Vagina (tissue), 2 donors: ENCODE measurements at places on chromosomes 13 and 19.

DNA sequence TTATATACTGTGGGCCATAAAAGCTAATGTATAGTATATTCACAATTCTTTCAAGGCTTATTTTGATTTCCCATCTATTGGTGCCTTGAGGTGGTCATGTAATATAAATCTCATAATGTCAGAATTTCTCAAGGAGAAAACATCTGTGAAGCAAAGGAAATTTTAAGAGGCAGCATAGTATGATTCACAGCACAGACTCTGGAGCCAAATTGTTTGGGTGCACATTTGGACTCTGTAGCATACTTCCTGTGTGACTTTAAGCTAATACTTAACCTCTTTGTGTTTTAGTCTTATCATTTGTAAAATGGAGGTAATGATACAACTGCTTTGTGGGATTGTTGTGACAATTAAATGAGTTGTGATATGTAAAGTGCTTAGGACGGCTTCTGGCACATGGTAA is 67.6 kb downstream of the PIBF1 start:
- no peak for DNase-seq

DNA sequence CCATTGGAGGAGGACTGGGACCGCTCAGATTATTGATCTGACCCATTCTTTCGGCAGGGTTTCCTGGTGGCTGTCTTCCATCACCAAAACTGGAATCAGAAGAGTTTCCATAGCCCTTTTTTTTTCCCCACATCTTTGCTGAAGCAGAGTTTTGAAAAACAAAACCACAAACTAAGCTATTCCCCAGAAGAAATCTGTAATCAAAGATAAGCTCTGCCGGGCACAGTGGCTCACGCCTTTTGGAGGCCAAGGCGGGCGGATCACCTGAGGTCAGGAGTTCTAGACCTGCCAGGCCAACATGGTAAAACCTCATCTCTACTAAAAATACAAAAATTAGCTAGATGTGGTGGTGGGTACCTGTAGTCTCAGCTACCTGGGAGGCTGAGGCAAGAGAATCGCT is 4.2 kb upstream of the ICAM1 start:
- DNase-seq, result no peak

GRCh38 chr19:56705939-56706338 is 34.4 kb upstream of the ZNF835 start:
- no peak for DNase-seq

DNA sequence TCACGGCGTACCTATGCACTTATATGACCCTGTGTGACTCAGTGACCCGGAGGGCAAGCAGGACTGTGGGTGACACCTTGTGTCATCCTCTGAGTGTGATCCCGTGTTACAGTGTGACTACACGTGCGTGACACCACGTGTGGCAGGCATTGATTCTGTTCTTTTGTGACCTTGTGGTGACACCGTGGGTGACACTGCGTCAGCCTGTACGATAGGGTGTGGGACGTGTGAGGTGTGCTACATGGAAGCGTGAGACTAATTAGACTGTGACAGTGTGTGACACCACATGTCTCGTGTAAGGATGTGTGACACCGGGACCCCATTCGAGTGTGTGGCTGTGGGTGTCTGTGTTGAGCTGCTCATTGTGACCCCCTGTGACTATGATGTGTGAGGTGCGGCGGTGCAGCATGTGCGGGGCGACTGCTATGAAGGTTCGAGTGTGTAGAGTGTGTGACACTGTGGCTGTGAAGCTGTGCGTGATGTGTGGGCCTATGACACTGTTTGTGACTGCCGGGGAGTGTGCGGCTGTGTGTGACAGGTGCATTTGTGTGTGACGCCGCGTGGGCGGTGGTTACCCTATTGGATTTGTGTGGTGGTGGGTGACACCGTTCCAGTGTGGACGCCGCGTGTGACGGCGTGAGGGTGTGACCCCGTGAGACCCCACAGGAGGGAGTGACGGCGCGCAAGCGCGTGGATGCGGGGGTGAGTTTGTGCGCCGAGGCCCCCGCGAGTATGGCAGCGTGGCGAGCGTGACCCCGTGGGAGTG is 399 bp upstream of the SPTBN4 start:
- no peak for DNase-seq

DNA sequence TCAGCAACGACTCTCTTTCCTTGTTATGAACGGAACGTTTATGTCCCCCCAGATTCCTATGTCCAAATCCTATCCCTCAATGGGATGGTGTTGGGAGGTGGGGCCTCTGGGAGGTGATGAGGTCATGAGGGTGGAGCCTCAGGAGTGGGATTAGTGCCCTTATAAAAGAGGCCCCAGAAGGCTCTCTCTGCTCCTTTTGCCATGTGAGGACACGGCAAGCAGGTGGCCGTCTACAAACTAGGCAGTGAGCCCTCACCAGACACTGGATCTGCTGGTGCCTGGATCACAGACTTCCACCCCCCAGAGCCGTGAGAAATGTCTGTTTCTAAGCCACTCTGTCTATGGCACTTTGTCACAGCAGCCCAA is 53.2 kb downstream of the EPS15L1 start:
- DNase-seq, result no peak

DNA sequence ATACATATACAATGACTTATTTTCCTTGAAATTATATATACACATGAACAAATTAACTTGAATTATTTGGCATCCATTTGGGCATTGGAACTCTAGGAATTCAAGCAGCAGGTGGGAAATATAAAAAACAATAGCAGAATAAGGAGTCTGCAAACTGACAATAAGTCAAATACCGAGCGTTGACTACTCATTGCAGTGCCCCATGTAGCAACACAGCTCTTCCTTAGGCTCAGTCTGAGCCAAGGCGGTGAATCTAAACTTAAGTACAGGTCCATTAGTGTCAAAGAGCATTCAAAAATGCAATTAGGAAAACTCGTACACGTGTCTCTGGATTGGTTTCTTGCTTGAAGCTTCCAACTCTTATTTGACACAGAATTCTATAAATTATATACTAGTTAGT is 462.5 kb upstream of the KLF12 start:
- no peak for DNase-seq

GRCh38 chr19:49331616-49332055 is 3.6 kb upstream of the CD37 start:
- peak; percentile 49 for DNase-seq

DNA sequence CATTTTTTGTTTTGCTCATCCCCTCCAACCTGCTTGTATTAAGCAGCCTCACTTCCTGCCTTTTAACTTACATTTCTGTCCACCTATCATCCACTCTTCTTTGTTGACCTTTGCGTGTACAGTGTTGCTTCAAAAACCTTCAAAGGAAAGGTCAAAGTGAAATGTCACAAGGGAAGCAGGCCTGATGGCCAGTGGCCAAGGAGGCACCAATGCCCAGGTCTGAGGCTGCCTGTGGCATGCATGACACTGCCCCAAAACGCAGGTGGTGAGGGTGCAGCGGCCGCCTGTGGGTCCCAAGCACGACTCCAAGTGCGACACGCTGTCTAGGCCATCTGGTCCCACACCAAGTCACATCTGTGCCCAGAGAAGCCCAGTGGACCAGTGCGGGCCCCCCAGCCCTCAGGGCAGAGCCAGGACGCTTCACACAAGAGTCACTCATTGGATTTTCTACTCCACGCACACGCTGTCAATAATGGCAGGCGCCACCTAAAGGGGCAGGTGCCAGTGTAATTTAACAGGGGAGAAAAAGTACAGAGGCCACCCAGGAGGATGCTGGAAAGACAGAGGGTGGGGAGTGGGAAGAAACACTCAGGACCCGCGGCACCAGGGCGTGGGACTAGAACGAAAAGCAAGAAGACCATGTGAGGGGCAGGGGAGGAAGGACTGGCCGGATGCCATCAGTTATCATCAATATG is 23.5 kb downstream of the SLC7A1 start:
- no peak for DNase-seq

DNA sequence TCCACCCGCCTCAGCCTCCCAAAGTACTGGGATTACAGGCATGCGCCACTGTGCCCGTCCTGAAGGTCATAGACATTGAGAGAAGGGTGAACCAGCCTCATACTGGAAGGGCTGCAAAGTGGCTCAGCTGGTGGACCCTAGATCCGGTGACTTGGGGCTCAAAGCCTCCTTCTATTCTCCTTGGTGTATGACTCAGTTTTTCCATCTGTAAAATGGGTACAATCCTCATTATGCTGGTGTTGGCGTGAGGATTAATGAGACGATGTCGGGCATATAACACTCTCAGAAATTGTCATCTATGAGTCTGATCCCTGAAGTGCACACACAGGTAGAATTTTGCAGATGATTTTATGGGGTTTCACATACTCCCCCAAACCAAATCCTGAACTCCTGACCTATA is 5.8 kb upstream of the CAMSAP3 start:
- no peak for DNase-seq

DNA sequence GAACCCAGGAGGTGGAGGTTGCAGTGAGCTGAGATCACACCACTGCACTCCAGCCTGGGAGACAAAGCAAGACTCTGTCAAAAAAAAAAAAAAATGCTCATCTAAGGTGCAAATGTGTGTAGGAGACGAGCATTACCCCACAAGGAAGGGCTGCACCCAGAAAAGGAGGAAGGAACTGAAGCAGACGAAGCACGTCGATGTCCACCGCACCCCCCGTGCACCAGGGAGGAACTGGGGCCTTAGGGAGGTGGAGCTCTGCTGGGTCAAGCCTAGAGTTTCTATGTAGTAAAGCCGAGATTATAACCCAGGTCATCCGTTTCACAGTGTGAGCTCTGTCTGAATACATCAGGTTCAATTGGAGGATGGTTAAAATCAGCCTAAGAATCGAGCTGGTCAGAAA is 1.1 kb downstream of the VSTM1 start:
- DNase-seq, result no peak

GRCh38 chr13:46192412-46192811 is 10.4 kb upstream of the LCP1 start:
- DNase-seq, result no peak

GRCh38 chr13:34748073-34748472 is 194.0 kb upstream of the NBEA start:
- DNase-seq, result no peak

DNA sequence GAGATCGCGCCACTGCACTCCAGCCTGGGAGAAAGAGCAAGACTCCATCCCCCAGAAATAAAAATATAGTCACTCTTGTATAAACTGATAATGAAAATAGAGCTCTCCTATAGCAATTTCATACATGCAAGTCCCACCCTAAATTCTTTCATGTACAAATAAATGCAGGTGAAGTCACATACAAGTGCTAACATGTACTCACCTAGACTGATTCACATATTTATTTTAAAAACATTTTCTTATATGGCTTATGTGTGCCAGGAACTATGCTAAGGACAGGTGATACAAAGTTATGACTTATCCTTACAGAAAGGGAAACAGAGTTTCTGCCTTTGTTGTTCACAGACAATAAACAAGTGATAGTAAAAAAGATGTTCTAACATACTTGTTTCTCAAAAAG is 32.0 kb downstream of the USP12 start:
- DNase-seq, result no peak

- DNase-seq, result no peak
These were observed 7.3 kb downstream of the NKPD1 start for GRCh38 chr19:45153339-45154063.

DNA sequence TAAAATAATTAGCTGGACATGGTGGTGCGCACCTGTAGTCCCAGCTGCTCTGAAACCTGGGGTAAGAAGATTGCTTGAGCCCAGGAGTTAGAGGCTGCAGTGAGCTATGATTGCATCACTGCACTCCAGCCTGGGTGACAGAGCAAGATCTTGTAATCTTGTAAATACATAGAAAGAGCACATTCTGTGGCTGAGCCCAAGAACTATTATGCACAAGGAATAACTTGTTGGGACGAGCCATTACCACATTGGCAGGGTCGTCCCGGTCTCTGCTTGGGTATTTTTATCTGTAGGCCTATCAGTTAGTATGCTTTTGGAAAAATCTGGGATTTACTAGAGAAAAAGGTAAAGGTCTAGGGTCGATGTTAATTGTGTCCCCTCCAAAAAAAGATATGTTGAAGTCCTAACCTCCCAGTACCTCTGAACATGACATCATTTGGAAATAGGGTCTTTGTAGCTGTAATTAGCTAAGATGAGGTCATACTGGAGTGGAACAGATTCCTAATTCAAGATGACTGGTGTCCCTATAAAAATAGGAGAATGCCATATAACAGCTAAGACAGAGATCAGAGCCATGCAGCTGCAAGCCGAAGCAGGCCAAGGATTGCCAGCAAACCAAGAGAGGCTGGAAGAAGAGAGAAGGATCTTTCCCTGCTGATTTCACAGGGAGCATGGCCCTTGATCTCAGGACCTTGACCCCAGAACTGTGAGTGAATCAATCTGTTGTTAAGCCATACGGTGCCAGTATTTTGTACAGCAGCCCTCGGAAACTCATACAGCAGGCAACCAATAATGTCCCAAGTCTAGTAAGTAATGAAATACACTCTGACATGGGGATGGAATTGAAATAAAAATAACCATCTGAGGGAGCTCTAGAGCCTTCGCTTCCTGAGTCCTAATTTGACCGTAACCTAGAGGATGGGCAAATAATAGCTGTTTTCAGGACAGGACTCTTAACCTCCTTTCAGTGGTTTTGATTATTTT is 77.0 kb downstream of the TM9SF2 start:
- DNase-seq, result no peak

- no peak for DNase-seq
These were observed 29.8 kb downstream of the CERS1 start for GRCh38 chr19:18865973-18866799.

DNA sequence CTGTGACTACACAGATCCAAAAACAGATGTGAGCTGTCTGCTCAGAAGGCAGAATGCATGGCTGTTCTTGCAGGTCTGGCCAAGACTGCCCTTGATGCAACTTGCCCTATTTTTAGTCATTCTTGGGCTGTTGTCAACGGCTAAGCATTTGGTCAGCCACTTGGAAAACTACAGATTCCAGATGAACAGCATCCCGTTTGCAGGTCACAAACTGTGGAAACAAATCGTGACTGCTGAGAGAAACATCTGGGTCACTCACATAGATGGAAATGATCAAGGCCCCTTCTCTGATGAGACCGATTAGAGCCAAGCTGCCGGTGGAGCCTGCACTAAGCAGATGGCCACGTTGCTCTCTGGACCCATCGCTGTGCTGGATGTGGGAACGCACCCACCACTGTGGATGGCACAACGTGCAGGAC is 15.4 kb upstream of the METTL21C start:
- no peak for DNase-seq
